Fibroblast of mammary gland (primary cell): ENCODE measurements at places on chromosomes 2 and 18.

DNA sequence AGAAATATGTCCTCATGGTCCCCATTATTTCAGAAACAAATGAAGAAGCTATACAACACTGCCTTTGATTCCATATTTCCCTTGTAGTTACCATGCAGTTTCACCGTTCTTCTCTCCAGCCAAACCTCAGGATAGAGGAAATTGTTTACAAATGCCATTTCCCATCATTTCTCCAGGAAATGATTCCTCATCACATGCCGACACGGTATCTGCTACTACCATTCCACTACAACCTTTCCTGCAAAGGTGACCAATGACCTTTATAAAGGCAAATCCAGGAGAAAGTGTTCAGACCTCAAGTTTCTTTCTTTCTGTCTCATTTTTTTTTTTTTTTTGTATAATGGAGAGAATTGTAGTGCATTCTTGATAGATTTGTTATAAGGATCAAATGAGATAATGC is 460.8 kb upstream of the CDH20 start:
- no peak for DNase-seq

- DNase-seq = no peak
Observed at GRCh38 chr2:181924336-181924735, 32.8 kb downstream of the ITPRID2 start.

GRCh38 chr2:101396316-101396717 is 9.0 kb upstream of the CREG2 start:
- DNase-seq = peak; percentile 97

- peak; percentile 3 for DNase-seq
Observed at GRCh38 chr2:141399270-141399669, 731.5 kb downstream of the LRP1B start.

DNA sequence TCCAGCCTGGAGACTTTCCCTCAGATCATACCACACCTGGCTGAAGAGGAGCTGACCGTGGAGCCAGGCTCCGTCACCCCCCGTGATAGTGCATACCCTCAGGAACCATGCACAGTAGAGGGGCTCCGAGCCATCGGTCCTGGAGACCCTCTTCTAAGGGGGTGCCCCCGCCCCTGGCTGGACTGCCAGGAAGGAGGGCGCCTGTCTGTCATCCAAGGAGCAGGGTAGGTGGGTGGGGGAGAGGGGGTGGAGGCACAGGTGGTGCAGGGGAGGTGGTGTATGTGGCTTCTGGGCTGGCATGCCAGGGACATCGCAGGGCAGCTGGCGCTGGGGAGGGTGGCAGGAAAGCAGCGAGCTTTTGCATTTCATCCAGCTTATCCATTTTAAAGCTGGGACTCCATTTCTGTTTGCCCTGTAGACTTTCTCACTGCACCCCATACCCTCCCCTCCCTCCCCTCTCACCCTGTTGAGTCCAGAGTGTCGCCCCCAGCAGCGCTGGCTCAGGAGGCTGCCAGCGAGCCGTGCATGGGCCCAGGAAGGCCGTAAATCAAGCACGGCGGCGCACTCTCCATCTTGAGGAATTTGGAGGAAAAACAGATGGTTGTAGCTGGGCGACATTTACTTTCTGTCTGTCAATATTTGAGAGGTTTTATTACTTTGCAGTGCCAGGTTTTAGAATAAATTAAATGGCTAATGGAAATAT is 56.2 kb upstream of the HS6ST1 start:
- no peak for DNase-seq

- no peak for DNase-seq
Observed at GRCh38 chr2:70328921-70329561, 27.2 kb upstream of the FAM136A start.

GRCh38 chr2:73708527-73708926 is 28.6 kb downstream of the TPRKB start:
- DNase-seq = no peak

- peak; percentile 82 for DNase-seq
Observed at GRCh38 chr2:239264838-239265651, 135.8 kb downstream of the HDAC4 start.

DNA sequence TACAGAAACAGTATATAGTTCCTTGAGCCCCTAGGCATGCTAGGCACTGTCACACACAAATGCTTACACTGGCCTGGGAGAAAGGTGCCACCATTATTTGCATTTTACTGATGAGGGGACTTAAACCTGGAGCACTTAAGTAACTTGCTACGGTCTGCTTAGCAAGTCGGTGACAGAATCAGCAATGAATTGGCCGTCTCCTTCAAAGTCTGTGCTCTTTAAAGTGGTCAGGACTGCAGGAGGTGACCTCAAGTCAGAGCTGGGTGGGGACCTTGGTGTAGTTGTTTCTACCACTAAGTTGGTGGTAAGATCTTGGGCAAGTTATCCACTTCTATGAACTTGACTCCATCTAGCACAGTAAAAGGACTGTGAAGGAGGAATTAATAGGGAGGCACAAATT is 34.8 kb downstream of the PTPRM start:
- no peak for DNase-seq
